ENCODE measurements at places on chromosomes 7 and 10.

DNA sequence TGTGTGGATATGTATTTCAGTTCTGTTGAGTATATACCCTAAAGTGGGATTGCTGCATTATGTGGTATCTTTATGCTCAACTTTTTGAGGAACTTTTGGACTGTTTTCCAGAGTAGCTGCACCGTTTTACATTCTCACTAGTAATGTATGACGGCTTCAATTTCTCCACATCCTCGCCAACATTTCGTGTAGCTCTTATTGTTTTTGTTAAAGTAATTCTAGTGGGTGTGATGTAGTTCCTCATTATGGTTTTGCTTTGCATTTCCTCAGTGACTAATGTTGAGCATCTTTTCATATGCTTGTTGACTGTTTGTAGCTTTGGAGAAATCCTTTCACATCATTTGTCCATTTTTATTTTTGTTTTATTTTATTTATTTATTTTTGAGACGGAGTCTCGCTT is 4.5 kb downstream of the STMP1 start:
- peak; percentile 24 for DNase-seq

- DNase-seq = no peak
Measured at GRCh38 chr10:12663863-12664262, 314.5 kb downstream of the CAMK1D start.

GRCh38 chr10:21687266-21688008 is 153.4 kb downstream of the MLLT10 start:
- no peak for DNase-seq

DNA sequence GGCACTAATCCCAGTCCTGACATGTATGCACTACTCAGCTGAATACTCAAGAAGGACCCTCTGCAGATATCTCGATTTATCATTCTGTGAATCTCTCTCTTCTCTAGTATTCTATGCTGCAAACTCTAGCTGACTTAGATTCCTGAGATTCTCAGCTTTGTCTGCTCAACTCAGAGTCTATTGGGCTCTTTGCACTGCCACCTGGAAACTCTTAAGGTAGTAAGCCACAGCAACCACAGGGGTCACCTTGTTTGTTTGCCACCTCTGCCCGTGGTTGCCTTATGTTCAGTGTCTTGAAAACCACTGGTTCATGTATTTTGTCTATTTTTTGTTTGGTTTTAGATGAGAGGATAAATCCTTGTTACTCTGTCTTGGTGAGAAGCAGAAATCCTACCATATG is 72.9 kb downstream of the SP8 start:
- DNase-seq = no peak

DNA sequence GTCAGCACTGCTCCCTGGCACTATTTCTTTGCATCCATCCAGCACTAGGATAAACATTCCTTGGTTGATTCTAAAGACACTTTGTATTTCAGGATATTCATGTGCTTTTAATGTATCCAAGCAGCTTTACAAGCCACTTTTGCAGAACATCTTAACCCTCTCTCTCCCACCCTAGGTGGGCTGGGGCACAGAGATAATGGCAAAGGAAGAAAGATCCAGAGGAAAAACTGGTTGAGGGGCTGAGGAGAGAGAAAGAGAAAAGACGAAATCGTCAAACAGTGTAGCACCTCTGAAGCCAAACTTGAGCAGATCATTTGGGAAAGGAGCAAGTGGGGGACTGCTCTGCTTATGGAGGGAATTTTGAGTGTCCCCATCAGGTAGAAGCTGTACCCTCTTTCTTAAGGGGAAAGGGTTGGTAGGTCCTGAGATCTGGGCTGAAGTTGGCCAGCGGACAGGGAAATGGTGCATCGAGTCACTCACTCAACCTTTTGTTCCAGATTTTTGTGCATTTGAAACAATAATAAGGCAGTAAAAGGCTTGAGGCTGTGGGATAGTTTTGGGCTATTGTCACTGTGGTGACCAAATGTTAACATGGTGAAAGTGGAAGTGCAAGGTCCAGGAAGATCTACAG is 4.2 kb upstream of the HOXA13 start:
- DNase-seq = no peak

DNA sequence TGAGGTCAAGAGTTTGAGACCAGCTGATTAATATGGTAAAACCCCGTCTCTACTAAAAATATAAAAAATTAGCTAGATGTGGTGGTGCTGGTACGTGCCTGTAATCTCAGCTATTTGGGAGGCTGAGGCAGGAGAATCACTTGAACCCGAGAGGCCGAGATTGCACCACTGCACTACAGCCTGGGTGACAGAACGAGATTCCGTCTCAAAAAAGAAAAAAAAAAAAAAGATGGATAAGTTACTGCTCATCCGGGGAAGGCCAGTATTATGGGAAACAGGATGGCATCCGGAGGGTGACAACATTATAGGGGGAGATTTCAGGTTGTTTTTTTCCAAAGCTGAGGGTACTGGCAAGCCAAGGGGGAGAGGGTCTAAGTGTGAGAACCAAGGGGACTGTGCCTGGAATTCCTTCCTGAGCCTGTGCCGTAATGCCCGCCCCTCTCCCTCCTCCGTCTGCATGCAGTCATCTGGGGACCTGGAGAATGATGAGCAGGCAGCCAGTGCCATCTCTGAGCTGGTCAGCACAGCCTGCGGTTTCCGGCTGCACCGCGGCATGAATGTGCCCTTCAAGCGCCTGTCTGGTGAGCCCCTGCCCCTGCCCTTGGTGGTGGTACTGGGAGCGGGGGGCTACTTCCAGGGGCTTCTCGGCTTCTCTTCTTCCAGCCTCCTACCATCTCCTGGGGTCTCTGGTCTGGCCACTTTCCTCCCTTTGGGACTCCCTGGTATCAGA is 4.4 kb downstream of the LAMTOR4 start:
- no peak for DNase-seq

- no peak for DNase-seq
Measured at GRCh38 chr7:157009778-157010587, 480 bp downstream of the MNX1 start.

DNA sequence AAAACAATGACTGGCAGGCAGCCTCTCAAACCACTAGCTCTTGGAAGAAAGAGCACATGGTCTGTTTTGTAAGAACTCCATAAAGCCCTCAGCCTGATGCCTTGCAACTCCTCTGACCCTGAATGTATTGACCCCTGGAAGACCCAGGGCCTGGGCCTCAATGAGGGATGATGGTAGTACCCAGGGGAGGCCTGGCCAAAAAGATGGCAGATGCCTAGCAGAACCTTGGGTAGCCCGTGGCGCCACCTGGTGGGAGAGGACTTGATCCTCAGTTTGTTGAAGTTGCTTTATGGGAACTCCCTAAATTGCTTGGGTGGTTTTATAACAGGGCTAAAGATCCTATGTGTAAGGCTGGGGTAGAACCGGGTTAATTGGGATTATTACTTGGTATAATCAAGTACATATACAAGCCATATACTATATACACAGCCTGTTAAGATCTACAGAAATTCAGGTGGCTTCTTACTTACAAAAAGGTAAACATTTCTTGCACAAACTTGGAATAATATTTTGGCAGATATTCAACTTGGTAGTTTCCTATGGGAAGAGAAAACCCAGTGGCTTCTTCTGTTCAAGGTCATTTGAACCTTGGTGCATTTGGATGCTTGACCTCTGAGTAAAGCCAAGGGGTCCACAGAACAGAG is 95.8 kb upstream of the CACUL1 start:
- DNase-seq = no peak

DNA sequence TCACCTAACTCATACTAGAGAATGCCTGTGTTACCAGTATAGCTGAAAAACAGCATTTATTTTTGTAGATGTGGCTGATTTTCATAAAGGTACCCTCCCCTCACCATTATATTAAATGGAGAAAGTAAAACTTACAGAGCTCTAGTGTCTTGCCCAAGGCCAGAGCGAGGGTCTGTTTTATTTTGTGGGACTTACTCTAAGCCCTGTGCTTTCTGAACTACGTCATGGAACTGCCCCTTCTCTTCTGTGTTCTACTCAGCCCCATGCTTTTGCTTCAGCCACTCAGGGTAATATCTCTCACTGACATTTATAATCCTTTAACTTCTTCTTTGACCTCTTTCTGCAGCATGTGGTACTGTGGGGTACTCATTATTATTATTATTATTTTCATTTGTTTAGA is 10.3 kb upstream of the ZNF786 start:
- no peak for DNase-seq

- no peak for DNase-seq
Measured at GRCh38 chr7:134196439-134196838, 69.3 kb downstream of the LRGUK start.

DNA sequence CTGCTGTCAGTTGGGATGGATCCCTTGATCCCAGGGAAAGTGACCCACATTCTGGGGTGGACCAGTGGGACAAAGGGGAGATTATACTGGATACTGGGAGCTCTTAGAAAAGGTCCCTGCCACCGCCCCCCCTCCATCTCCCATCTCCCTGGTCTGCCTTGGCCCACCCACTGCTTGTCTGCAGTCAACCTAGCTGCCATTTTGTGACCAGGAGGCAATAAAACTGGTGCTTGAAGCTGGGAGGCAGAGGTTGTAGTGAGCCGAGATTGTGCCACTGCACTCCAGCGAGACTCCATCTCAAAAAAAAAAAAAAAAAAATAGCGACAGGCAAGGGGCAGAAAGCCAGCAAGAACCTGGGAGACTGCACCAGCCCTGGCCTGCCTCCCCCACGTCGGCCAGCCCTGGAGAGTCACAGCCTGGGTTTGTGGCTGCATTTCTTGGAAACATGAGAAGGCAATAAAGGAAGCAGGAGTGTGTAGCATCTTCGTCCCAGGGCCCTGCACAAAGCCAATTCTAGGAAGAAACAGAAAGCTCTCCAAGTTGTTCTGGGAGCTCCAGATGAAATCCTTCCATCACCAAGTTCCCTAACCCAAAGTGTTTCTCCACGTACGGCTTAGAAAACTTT is 4.7 kb upstream of the ARPC1B start:
- no peak for DNase-seq

- no peak for DNase-seq
Measured at GRCh38 chr7:132666071-132666773, 90.0 kb upstream of the PLXNA4 start.

DNA sequence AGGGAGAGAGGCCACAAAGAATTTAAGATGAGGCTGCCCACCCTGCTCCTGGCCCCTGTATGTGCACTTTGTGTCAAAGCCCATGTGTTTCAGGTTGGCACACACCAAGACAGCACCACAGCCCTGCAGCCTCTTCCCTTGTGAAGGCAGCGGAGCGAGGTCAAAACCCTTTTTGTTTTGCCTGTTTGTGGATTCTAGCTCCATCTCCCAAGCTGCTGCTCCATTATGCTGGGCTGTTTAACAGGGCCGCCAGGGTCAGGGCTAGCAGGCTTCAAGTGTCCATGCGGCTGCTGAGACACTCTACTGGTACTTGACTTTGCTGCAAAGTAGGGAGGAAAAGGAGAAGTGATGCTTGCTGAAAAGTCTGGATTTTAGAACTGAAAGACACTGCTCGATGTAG is 142.3 kb upstream of the EFCAB10 start:
- DNase-seq = no peak

DNA sequence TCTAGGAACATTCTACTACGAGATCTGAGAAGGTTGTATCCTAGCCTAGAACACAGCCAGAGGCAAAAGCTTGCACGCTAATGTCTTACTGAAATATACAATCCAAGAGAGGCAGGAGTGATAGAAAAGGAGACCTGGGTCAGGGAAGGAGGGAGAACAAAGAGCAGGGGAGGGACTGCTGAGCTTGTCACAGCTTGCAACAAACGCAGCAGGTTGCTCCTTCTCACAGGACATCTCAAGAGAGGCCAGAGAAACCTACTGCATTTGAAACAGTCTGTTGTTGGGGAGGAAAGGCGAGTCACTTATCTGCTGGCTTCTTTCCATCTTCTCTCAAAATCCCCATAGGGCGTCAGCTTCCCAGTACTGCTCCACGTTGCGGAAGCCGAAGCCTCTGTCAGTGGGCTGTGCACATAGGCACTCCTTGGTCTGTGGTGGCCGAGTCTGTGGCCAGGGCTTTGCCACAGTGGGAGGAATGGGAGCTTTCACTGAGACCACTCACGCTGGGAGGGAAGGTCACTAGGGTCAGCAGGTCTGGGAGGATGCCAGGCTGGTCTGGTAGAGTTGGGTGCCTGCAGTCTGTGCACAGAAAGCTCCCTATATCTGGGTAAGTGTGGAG is 25.8 kb upstream of the GPNMB start:
- DNase-seq = no peak

DNA sequence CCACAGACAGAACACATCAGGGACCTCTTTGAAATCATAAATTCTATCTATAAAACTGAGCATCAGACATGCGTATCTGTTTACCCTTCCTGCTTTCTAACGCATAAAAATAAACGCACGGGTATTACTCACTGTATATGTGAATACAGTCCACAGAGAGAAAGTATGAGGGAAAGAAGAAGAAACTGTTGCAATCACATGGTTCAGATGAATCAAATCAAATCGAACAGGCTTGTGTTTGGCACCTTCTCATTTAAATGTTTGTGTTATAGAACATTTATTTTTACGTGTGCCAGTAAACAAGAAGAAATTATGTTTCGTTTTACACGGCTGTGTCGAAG is 322.0 kb downstream of the FRMD4A start:
- DNase-seq = no peak

GRCh38 chr7:108528183-108528712 is 2.3 kb upstream of the PNPLA8 start:
- DNase-seq = no peak

GRCh38 chr7:128373606-128374005 is 12.1 kb upstream of the PRRT4 start:
- no peak for DNase-seq

- no peak for DNase-seq
Measured at GRCh38 chr10:33129141-33129995, 171.3 kb upstream of the ITGB1 start.

GRCh38 chr10:21161647-21162046 is 264.5 kb upstream of the NEBL start:
- DNase-seq = no peak

DNA sequence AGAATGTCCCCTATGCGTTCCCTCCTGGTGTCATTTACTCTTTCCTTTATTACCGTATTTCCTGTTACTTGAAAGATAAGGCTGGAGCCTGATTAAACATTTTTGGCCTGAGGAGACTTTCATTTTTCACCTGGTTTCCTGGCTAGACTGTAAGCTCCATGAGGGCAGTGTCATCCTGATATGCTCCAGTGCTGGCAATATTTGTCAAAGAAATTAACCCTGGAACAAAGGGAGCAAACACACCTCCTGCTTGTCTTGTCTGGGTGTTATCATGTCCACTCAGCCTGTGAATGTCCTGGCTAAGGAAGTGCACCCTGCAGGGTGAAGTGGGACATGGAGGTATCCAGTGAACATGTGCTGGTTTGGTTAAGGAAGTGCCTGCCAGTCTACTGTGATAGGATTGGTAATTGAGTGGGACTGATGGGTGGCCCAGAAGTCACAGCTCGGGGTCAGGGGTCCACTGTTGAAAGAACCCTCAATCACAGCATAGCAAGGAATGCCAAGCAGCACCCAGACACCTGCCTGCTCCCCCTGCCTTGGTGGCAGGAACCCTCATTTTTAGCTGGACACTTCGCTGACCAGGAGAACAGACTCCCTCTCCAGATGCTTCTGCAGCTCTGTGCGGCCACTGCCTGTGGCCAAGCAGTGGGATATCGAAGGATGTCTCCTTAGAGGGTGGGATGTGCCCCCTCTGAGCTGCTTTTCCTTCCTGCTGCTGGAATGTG is 20.9 kb upstream of the PPIA start:
- DNase-seq = no peak

- DNase-seq = no peak
Measured at GRCh38 chr10:94533027-94533426, 12.6 kb upstream of the HELLS start.

- DNase-seq = no peak
Measured at GRCh38 chr10:132677473-132678227, 108.3 kb downstream of the NKX6-2 start.

- DNase-seq = no peak
Measured at GRCh38 chr7:128662091-128662490, 10.0 kb upstream of the GARIN1A start.

GRCh38 chr7:42698600-42699374 is 213.1 kb downstream of the C7orf25 start:
- no peak for DNase-seq
